Umbilical cord (tissue), 2 donors: ENCODE measurements at places on chromosomes 3 and 15. TPM values are rescaled to one million over a fixed set of nuclear protein-coding genes. Genes with fewer than 3 reads are reported as not detected.

The EPM2AIP1 gene
- 49.1 TPM for total RNA-seq

The MESP2 gene
- not detected for total RNA-seq

The GOLGA8J gene
- 2.6 TPM for total RNA-seq

The CTXND1 gene
- 1.7 TPM for total RNA-seq

The GADL1 gene
- 7.7 TPM for total RNA-seq

The REC114 gene
- not detected for total RNA-seq

The LTF gene
- total RNA-seq: 1.2 TPM

The MORF4L1 gene
- 661 TPM for total RNA-seq
